Fibroblast of skin of left quadriceps (primary cell): ENCODE measurements at places on chromosomes 4 and X.

DNA sequence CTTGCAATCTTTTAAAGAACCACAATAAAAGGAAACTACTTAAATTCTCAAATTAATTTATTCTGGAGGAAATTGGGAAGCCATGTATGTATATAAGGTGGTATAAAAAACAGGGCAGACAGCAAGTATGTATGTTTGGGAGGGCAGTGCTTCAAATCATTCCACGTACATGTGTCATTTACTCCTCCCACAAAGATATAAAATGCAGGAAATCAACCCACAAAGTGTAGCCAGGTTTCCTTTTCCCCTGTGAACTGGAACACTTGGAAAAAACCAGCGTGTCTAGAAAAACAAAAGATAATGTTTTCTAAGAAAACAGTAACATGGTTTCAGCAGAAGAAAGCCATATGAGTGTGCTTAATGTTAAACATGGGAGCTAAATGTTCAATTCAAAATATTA is 156.7 kb upstream of the FAM47A start:
- no peak for DNase-seq

DNA sequence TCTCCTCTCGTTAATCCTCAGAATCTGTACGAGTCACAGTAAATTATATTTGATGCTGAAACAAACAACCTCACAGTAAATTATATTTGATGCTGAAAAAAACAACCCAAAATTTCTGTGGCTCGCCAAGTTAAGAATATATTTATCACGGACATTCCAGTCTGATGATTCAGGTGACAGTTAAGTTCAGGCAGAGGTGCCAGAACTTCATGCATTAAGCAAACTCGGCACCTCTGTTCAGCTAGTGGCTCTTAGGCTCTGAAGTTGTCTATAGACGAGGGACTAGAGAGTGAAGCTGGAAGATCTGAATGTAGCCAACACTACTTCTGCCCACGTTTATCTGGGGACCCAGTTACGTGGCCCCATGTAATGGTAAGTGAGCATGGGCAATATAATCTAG is 132.2 kb upstream of the AGA start:
- no peak for DNase-seq

- DNase-seq, result no peak
Observed at GRCh38 chrX:127578395-127578794, 473.8 kb downstream of the ACTRT1 start.

DNA sequence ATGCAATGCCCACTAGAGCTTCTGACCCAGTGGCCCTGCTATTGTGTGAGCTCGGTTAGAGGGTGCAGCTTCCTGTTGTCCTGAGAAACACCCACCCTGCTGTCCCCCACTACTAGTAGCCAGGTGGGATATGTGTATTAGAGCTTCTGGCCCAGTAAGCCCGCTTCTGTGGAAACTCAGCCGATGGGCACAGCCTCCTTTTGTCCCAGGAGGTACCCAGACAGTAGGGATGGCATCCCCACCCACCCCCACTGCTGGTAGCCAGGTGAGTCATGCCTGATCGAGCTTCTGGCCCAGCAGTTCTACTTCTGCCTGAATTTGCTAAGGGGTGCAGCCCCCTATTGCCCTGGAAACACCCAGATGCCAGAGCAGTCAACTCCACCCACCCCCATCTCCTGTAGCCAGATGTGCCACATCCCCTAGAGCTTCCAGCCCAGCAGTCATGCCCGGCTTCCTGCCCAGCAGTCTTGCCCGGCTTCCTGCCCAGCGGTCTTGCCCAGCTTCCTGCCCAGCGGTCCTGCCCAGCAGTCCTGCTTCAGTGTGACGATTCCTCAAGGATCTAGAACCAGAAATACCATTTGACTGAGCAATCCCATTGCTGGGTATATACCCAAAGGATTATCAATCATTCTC is 162.7 kb upstream of the KLF8 start:
- no peak for DNase-seq

- DNase-seq, result no peak
Observed at GRCh38 chr4:61734409-61734808, 534.3 kb downstream of the ADGRL3 start.
